ENCODE measurements at places on chromosomes 5 and 9.

GRCh38 chr5:373710-374602 is 52.4 kb downstream of the AHRR start:
- peak; percentile 83 for DNase-seq

DNA sequence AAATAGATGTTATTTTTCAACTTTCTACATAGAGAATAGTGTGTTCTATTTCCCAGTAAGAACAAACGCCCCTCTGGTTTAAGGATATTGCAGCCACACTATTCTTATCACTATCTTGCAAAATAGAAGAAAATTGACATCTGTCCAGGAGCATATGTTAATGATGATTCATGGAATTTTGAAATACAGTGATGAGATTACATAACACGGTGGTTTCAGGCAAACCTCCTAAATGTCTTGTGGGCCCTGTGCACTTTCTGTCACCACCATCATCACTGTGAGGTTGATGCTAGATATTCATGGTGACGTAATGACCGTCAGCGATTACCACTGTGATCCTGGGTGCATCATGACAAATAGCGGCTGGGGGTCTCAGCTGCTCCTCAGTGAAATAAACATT is 48.1 kb downstream of the CFAP90 start:
- no peak for DNase-seq

GRCh38 chr9:120702075-120702474 is 12.2 kb downstream of the MEGF9 start:
- no peak for DNase-seq

- no peak for DNase-seq
Measured at GRCh38 chr5:172733131-172733973, 37.6 kb downstream of the DUSP1 start.

- no peak for DNase-seq
Measured at GRCh38 chr9:20407013-20407412, 215.3 kb downstream of the MLLT3 start.

GRCh38 chr9:84827216-84827765 is 157.8 kb downstream of the NTRK2 start:
- no peak for DNase-seq

Measured in activated CD4-positive, alpha-beta T cell treated with anti-CD3 and anti-CD28 coated beads, Interleukin-2, Interleukin-4, amounts not matched to agents 100 ng/mL and 50 ng/mL, durations not matched to agents 16 hours and 8 hours (primary cell).